ENCODE measurements at places on chromosomes 1 and 21. TPM values are rescaled to one million over a fixed set of nuclear protein-coding genes. Genes with fewer than 3 reads are reported as not detected.

The ABCG1 gene
- 2.0 TPM for total RNA-seq

The ADSS2 gene
- 58.2 TPM for total RNA-seq

The LCE3E gene
- not detected for total RNA-seq

The SPTA1 gene
- not detected for total RNA-seq

DNA sequence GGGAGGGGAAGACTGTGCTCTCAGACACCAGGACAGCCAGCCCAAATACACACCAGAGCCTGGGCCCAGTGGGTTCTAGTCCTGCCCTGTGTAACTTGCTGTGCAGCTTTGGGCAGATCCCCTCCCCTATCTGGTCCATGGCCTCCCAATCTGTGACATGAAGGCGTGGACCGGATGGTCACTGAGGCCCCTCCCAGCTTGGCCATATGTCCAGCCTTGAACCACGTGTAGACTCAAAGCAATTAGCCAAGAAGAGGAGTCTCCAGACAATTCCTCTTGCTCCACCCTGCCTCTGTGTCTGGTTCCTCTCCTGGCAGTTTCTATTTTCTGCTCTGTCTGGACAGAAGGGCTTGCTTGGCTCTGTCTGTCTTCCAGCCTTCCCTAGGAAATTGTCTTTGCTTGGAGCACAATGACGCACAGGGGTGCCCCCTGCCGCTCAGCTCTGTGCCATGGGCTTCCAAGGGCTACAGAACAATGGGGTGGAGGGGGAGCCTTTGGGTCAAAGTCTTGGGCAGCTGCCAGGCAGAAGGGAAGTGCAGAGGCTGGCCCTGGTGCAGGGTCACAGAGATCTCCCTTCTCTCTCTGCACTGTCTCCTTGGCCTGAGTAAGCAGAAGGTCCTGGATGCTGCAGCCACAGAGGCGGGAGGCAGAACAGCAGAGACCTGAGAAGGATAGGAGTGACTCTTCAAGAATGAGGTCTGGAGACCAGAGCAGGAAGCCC is 66.1 kb downstream of the TENT5C start:
- DNase-seq: no peak

DNA sequence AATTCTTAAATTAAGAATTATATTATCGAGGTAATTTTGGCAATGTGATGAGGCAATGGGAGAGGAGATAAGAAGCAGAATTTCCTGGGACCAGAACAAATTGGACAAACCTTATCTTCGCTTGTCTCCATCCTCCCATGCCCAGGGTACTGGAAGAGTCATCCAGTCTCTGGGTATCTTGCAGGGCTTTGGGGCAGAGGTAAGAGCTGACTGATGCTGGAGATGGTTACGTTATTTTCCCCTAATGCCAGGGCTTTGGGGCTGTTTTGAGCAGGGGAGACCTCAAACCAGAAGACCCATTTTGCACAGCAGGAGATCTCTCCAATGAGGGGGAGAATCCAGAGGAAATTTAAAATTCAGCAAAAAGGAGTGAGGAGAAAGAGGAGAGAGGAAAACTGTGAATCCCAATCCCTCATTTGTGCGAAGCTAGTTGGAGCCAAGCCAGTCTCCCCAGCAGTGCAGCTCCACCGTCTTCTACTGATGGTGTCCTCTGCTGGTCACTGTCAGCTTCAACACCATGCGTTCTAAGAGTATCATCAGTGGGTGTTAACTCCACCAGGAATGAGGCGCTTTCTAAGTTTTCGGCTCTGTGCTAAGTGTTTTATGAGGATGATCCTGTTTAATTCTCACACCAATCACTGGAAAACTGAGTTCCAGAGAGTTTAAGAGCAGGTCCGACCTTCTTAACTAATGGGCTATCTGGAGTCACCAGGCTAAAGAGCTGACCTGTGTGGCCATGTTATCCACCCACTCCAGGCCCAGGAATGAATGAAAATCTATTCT is 86.8 kb upstream of the CD34 start:
- peak; percentile 79 for DNase-seq

Data from PC-3 (cell line).